GM19239 (cell line): ENCODE measurements at places on chromosomes 2 and 18.
A peak's percentile ranks its signal among the peaks of the same experiment; 100 is the strongest.

- no peak for DNase-seq
Measured at GRCh38 chr18:73973972-73974371, 173.7 kb downstream of the FBXO15 start.

- peak; percentile 71 for DNase-seq
Measured at GRCh38 chr2:231900486-231900942, 25.7 kb downstream of the NPPC start.

GRCh38 chr2:8327371-8328100 lies 354.3 kb upstream of the ID2 start:
- DNase-seq: no peak

DNA sequence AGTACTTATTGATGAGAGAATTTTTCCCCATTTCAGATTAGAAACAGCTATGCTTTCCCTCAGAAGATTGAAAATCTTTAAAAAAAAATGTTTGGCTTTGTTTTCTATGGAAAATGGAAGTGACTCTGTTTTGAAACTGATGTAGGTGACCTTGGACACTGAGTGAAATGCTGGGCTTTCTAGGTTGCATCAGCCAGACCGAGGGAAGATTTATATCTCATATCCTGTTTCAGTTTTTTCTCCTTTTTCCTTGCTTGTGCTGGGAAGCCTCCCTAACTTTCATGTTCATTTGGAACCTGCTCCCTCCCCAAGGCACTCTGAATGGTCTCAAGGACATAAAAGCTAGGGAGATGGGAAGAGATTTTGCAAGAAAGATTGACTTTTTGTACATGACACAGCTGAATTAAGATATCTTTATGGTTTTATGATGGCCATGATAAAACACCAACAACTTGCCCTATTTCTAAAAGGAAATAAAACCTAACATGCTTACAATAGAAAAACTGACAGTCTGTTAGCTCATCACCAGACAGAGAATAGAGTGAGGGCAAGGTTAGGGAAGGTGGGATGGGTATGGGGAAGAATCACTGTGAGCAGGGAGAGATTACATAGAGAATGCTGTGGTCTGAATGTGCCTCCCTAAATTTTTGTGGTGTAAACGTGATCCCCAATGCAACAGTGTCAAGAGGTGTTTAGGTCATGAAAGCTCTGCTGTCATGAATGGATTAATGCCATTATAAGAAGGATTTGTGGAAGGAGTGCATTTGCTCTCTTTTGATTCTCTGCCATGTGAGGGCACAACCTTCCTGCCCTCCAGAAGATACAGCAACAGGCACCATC lies 249.7 kb downstream of the TPGS2 start:
- DNase-seq: no peak

GRCh38 chr2:96374211-96374951 lies 38.8 kb downstream of the NCAPH start:
- DNase-seq: no peak

GRCh38 chr18:73636355-73636754 lies 511.3 kb downstream of the FBXO15 start:
- no peak for DNase-seq

GRCh38 chr2:237483018-237483731 lies 3.9 kb upstream of the MLPH start:
- DNase-seq: no peak

- DNase-seq: no peak
Measured at GRCh38 chr2:136251197-136251884, 133.4 kb upstream of the CXCR4 start.

DNA sequence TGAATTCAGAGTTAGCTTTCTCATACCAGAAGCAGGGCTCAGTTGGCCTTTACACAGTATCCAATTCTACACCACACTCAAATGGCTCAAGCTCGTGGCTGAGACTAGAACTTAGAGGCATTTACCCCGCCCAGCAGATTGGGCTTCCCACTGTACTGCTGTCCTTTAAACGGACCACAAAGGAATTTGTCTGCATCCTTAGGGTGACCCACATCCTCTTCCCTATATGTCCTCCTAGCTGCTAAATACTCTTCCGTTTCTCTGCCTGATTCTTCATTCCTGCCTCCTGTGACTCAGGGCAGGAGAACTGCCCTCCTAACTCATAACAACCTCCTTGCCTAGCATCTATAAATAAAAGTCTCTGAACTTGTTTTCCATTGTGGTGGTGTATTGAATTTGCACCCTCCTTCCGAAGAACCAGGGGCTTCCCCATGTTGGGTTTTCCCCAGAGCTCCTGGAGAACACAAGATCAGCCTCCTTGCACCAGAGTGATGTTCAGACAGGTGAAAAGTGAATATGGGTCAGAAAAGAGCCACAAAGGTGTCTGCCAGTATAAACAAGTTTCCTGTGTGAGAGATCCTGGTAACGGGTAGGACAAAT lies 32.0 kb upstream of the MC4R start:
- no peak for DNase-seq

DNA sequence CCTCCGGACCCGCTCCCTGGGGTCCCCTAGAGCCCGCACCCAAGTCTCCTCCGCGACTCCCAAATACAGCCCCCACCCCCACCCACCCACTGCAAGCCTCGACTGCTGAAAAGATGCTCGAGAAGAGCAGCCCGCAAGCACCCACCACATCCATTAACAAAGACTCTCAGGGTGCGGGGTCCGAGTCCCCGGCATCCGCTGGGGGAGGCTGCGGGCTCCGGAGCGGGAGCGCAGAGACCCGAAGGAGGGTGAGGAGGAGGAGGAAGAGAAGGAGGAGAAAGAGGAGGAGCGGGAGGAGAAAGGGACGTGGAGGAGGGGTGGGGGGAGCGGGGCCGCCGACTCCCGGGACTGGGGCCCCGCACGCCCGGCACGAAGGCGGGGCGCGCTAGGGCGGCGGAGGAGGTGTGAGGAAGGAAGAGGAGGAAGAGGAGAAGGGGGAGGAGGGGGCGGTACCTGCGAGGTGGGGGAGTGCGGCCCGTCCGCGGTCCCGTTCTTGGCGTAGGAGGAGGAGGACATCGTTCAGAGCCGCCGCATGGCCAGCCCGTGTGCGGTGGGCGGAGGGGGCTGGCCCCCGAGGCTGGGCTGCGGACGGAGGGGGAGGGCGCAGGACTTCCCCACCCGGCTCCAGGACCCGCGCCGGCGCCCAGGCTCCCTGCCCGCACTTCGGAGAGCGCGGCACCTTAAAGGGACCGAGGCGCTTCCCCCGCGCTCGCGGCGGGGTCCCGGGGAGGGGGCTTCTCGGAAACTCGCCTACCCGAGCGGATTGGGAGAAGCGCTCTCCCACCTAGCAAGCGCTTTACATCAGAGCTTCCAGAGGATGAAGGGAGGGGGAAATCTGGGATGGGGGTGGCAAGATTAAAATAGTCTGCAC lies at the start of gene CACNB4:
Gene CACNB4 (minus strand): TSS at position 549 of the 871 bp plus-strand sequence.
- DNase-seq: no peak

DNA sequence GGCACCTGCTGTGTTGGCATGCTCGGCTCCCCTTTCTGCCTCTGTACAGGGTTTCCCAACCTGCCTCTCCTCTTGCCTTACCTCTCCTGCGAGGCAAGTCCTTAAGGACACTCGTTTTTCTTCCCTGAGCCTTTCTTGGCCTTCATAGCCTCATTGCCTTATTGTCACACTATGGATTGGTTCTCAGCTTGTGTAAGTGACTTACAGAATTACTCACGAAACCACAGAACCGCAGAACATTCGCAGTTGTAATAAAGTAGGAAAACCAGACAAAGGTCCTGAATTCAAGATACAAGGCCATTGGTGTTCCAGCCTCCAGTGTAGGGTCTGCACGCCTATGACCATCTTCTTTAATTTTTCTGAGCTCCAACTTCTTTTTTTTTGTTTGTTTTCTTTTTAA lies 317.6 kb upstream of the SMIM21 start:
- DNase-seq: no peak

DNA sequence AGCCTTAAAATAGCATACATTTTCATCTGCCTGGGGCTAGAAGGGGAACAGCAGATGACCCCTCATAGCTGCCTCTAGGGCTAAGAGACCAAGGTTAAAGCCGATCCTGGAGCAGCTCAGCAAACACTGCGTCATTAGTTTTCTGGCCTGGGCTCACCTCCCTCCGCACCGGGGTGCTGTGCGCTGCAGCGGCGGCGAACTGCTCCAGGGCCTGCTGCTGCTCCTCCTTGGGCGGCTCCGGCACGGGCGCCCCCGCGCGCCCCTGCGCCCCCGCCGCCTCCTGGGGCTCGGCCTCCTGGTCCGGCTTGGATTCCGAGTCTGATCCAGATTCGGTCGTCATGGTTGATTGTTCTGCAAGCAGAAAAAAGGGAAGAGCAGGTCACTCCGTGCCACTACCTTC lies 55.0 kb downstream of the EPB41L3 start:
- no peak for DNase-seq

DNA sequence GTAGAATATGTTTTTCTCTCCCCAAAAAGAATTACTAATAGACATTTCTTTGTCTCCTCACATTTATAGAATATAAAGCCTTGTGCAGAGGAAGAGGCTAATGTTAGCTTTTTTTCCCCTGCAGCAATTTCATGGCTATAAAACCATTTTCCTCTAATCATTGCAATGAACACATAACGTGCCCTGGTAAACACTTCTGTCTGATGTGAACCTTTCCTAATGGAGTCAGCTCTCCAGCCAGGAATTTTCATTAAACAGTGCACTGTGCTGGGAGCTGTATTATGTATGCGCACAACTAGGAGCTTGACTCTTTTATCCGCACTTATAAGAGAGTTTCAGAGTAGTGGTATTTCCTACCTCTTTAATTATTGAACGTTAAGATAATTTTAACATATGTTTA lies 63.9 kb upstream of the SPATS2L start:
- no peak for DNase-seq

DNA sequence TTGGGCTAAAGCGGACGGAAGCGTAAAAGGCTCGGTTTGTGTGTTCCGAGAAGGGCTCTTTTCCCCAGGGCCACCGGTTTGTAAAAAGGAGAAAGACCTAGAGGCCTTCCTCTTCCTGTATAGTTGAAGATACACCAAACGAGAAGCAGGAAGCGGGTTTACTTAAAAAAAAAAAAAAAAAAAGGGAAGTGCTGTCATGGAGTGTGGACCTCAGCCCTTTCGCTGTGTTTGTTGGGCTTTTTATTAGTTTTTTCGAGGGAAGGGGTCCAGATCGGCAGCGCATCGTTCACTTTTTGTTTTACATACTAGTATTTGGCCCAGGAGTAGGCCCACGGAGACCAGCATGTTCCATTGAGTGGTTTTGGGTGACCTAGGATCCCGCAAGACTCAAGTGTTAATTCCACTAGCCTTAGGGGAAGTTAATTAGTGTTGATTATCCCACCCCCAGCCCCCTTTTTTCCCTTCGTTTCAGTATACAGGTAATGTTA lies 676 bp downstream of the ACTR2 start:
- peak; percentile 36 for DNase-seq

- DNase-seq: no peak
Measured at GRCh38 chr2:70719231-70719630, 48.8 kb downstream of the ADD2 start.

- DNase-seq: no peak
Measured at GRCh38 chr18:61949946-61950345, 57.1 kb upstream of the RNF152 start.

DNA sequence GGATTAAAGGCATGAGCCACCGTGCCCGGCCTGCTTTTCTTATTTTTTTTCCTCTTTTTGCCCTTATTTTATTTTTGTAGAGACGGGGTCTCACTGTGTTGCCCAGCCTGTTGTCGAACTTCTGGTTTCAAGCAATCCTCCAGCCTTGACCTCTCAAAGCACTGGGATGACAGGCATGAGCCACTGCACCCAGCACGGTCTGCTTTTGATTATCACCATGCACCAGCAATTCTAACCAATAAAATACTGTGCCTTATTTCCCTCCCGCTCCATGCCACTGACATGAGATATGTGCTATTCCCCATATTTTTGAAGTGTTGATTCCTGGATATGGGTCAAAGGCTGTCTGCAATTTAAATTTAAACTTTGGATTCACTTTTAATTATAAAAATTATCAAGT lies 42.9 kb downstream of the ACYP2 start:
- no peak for DNase-seq

- DNase-seq: no peak
Measured at GRCh38 chr2:241645915-241646645, 8.6 kb downstream of the ATG4B start.

- DNase-seq: no peak
Measured at GRCh38 chr2:8754106-8754776, 72.4 kb downstream of the ID2 start.

GRCh38 chr2:66438891-66439811 lies 4.2 kb downstream of the MEIS1 start:
- DNase-seq: no peak

DNA sequence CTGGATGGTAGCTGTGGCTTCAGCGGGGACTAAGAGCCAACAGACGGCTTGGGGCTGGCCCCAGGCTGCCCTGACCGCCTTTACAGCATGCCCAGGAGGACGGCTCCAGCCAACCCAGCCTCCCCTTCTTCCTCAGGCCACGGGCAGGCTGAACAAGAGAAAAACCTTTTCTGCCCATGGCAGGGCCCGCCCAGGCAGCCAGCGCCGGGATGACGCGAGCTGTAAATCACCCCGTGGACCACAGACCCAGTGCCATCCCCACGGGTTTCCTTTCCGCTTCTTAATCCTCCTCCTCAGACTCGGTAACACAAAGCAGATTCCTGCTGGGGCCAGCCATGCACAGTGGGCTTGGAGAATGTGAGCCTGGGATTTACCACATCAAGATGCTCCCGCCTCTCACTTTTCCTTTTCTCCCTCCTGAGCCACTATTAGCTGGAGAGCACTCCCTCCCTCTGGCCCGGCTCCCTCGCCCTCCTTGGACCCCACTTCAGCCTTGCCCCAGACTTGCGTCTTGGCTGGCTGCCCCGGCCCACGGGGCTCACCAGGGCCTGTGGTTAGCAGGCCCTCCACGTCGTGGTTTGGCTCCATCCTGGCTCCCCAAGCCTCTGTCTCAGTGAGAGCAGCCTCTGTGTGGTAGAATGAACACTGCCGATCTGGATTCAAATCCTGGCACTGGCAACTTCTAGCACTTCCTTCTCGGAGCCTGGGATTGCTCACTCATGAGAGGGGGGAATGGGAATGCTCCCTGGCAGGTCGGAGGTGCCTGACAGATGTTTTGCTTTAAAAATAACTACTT lies 31.4 kb downstream of the ATOH8 start:
- no peak for DNase-seq

DNA sequence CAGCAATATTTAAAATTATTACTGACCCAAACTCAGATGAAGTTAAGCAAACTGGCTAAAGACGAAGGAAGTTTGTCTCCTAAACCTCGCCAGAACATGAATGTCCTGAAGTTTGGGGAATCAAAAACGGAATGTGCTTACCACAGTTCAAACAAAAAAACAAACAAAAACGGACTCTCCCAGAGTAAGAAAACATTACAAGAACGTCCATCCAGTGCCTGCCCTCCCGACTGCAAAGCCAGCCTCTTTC lies 1.1 kb downstream of the KANSL1L start:
- DNase-seq: no peak

DNA sequence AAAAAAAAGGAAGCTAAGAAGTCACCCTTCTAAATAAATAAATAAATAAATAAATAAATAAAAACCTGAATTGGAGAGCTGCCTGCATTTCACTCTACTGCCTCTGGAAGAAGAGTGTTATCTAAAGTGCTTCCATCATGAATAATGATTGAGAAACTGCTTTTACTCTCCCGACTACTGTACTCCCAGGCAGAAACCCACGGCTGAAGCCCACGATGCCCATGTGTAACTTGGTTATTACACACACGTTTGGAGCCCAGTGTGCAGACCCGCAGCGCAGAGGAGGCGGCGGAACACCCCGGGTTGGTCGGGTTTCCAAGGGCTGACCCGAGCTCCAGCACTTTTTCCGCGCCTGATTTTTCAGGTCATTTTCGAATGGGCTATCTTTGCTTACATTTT lies 697 bp upstream of the SPATS2L start:
- DNase-seq: peak; percentile 18
